ENCODE measurements at places on chromosomes 13 and 19.

GRCh38 chr13:91955546-91956355 lies 557.3 kb downstream of the GPC5 start:
- DNase-seq = no peak

- no peak for DNase-seq
Measured at GRCh38 chr13:47904891-47905290, 96.2 kb downstream of the SUCLA2 start.

DNA sequence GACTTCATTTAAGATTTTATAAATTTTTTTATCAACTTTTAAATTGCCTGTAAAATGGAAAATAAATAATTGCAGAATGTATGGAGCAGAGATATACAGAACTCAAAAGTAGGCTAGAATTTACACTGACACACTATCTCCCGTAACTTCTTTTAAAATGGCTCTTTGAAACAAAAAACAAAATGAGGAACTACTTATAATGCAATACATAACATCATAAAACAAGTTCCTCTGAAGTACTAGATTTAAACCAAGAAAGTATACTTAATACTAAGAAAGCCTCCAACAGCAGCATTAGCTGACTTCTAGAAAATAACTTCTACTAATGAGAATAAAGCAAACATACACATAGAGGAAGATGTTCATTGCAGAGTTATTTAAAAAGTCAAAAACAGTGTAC lies 17.0 kb downstream of the RBM26 start:
- no peak for DNase-seq

DNA sequence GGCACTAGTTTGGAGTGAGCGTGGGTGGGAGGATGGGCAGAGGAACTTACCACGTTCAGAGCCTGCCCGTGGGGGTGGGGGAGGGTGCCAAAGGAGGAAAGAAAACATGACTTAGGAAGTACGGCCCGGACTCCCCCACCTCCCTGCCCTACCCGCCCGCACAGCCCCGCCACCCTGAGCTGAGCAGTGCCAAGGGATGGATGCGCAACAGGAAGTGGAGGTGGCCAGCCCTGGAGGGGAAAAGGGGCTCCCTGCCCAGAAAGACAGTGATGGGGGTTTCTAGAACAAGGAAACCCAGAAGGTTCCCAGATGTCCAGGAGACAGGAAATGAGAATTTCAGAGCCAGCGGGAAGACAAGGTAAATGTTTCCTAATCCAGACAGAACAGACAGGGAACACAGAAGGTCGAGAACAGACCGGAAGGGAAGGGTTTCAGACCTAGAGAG lies 6.3 kb downstream of the TEAD2 start:
- DNase-seq = peak; percentile 69

GRCh38 chr13:40341501-40341900 lies 324.9 kb downstream of the FOXO1 start:
- DNase-seq = no peak

DNA sequence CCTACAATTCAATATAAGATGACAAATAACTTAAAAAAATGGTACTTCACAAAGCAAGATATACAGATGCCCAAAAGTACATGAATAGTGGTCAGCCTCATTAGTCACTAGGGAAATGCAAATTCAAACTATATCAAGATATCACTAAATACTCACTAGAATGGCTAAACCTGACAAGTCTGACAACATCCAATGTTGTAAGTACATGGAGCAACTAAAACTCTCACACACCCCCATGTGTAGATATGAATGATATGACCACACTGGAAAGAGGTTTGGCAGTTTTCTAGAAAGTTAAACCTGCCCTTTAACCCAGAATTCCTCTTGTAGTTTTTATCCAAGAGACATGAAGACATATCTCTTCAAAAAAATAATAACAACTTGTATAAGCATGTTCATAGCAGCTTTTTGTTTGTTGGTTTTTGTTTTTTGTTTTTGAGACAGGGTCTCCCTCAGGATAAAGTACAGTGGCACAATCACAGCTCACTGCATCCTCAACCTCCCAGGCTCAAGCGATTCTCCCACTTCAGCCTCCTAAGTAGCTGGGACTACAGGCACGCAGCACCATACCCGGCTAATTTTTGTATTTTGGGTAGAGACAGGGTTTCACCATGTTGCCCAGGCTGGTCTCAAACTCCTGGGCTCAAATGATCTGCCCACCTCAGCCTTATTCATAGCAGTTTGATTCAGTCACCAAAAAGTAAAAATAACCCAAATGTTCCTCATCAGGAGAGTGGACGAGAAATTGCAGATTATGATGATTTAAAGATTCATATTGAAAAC lies 55.1 kb downstream of the RFX2 start:
- no peak for DNase-seq

DNA sequence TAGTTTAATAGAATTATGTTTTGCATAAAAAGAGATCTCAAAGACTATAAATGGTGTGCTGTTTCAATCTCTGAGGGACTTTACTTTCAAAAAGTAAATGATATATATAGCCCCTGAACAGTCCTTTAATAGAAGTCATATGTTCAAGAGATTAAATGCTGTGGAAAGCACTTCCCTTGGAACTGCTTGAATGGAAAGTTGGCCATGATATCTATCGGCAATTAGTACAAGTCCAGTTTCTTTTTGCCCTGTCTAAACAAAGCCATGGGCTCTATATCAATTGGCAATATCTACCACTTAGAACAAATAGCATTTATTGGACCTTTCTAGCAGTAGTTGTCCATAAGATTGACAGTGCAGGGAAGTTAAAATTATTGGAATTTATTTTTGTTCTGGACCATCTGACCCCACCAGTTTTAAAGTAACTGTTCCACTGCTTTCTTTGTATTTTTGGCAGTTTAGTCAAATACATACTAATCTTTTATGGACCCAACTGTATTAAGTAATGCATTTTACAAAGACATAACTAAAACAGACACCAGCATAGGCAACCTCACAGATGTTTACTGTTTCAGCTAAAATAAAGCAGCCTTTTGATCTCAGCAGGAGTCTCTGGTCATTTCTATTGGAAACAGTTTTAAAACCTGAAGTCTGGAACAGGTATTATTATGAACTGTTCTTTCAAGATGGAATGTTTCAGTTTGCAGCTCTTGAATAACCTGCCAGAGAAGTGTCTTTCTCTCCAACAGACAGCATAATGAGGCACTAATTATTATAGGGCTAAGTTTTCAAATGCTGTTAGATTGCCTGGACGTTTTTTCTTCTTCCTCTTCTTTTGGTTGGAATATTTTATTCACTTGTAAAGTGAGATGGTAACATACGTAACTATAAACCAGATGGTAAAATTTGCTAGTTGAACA lies 282.6 kb downstream of the DCLK1 start:
- peak; percentile 52 for DNase-seq

All from right hindlimb (tissue), 1 donor.